Anterior cingulate cortex (tissue), 58 donors: ENCODE measurements at places on chromosomes 1 and 21.

GRCh38 chr1:63325279-63325985 is 3.1 kb downstream of the FOXD3 start:
- DNase-seq: no peak

GRCh38 chr1:238465449-238465848 is 574.7 kb upstream of the ZP4 start:
- no peak for DNase-seq

- DNase-seq: no peak
These were observed 129.2 kb downstream of the ROR1 start for GRCh38 chr1:63902844-63903589.

DNA sequence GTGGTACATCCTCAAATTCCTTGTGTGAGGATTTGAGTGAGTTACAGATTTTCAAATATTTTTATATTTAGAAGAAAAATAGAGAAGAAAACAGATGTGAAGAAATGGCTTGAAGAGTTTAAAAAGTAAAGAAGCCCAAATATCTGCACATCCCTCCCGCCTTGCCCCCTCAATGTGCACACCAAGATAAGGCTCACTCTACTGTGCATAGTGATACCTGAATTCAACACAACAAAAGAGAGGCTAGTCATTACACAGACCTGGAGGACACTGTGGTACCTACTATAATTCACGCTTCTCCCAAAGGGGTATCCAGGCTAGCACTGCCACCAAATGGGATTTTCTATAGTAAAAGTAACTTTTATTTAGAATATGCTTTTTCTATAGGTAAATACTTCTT is 44.0 kb upstream of the SYT2 start:
- no peak for DNase-seq

- DNase-seq: peak; percentile 11
These were observed 1.1 kb downstream of the LUZP1 start for GRCh38 chr1:23167353-23168078.

GRCh38 chr1:56098946-56099345 is 480.4 kb downstream of the PLPP3 start:
- DNase-seq: no peak

GRCh38 chr1:227185291-227185690 is 133.0 kb downstream of the CDC42BPA start:
- no peak for DNase-seq

DNA sequence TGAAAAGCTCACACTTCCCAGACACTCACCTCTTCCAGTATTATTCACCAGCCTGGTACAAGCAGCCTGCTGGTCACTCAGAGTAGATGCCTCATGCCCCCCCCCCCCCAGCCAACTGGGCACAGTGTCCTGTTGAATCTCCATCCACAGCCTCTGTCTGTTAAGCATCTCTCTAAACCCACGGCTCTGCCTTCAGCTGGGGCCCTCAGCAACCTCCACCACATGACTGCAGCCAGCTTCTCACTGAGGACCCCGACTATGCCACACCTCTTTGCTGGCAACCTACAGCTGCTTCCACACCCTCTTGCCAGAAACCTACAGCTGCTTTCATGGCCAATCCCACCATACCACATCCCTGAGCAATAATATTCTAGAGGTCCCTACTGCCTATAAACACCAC is 113.1 kb downstream of the RHOU start:
- DNase-seq: no peak

DNA sequence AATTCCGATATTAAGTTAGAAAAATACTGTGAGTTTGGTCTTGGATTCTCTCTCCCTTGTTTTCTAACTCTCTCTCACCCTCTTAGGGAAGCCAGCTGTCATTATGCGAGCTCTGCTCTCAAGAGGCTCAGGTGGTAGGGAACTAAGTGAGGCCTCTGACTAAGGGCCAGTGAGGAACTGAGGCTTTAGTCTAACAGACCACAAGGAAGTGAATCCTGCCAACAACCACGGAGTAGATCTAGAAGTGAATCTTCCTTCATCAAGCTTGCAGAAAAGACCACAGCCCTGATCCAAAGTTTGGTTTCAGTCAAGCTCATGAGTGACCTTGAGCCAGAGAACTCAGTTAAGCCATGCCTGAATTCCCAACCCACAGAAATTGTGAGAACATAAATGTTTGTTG is 180.1 kb upstream of the PRMT6 start:
- no peak for DNase-seq
